ENCODE measurements at places on chromosomes 16 and 17.
A peak's percentile ranks its signal among the peaks of the same experiment; 100 is the strongest.

GRCh38 chr16:1651974-1652312, 26.1 kb upstream of the JPT2 start:
- DNase-seq: no peak

- DNase-seq: no peak
Observed at GRCh38 chr16:11587643-11588247, 1.0 kb upstream of the LITAF start.

DNA sequence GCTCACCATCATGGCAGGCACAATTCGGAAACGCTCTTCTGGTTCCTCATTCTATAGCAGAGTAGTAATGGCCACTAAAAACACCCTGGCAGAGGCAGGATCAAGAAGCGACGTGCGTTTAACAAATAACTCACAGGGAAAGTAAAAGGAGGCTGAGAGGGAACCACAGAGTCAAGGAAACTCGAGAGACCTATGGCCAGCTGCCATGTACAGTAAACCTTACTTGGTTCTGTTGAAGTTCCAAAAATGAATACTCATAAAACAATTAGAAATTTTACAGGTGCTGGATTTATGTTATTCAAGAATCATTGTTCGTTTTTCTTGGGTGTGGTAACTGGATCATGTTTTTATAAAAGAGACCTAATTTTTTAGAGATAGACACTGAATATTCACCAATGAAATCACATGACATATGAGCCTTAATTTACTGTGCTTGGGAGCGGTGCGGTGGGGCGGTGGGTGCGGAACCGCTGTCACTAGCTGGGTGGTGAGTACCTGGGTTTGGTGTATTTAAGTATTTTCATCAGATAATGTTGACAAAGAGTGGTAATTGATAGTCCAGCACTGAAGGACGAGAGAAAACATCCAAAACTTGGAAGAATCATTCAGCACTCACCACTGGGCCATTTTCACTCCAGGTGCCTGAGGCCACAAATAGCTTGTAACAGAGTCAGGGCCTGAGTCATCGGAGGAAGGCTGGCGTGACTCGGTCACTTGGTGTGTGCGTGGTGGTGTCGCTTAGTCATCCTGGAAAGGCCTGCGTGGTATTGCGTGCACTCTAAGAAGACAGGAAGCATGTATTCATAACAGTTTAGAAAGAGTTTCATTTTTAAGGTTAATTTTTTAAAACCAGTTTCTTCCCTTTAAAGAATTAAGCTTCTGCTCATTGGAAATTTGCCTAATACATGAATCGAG, 135.4 kb upstream of the CHMP6 start:
- peak; percentile 52 for DNase-seq

DNA sequence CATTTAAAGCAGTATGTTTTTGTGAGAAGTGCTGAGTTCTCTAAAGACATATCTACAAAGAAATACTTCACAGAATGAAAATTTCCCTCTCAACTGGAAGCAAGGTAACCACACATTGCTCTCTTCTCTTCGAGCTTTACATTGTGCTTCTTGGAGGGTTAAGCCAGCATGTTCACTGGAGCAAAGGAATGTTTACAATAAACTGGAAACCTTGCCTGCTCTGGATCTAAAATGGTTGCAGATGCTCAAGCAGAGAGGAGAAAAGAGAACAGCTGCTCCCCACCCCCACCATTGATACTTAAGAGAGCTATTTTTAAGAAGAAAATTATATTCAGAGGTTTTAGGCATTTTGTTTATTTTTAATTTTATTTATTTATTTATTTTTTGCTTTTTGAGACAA, 213.1 kb downstream of the CEP112 start:
- DNase-seq: no peak

DNA sequence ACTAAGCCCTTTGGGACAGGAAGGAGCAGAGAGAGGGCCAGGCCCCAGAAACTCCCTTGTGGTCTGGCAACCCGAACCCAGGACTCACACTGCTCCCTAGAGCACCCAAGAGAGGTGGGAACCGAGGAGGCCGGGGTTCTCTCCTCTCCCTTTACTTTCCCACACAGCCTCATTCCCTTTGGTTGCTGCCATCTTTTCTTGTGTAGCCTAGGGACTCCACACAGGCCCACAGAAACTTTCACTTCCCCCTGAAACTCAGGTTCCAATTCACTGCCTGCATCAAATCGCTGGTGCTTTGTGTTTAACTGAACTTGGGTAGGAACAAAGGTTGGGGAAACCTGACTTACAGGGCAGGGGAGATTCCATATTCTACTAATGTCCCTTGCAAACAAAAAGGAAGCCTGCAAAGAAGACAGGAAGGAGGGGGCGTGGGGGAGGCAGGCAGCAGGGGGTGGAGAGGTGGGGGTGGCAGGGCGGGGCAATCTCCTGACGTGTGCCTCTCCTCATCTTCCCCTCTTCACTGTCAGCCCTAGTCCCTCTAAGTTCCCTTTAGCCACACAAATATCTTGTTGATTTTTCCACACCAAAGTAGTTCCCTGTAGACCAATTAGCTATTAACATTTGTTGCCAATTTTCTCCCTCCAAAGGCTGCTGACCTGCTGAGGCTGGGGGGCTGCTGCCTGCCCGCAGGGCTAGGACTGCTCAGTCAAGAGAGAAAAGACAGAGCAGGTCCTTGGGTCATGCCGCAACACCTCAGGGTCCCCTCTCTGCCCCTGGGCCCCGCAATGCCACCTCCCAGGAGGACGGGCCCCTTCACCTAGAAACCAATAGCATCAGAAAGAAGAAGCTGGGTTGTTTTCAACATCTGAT, 8.0 kb downstream of the ST3GAL2 start:
- DNase-seq: peak; percentile 24

DNA sequence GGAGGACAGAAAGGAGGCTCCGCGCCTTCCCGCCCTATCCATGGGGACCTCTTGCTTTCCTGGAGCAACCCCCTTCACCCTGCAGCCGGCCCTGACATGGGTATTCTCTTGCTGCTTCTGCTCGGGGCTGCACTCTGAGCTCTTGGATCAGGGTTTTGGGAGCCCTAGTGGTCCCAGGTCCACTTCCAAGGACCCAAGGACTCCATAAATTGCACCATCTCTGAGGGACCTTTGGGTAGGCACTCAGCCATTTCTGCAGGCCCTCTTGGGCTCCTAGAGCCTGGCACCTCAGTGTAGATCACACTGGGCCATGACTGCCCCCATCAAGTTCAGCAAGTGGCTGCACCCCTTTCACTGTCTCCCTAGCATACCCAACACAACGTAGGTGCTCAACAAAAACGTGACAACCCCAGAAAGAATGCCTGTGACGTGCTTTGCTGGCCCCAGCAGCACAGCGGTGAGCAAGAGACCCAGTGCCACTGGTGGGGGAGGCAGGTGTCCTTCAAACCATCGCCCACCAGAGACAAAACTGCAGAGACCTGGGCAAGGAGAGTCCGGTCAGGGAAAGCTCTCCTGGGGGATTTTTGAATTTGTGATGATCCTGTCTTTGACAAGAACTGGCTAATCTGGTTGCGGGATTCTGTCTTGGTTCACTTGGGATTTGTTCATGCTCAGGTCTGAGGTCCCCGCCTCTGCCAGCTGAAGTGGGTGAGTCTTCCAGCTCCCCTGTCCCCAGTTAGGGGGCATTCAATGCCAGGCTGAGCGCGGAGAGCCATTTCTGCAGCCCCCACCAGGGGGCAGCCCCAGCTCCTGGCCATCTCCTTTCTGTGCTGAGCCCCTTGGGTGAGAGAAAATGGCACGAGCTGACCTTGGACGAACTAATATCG, 2.5 kb upstream of the RAB11FIP4 start:
- no peak for DNase-seq

- DNase-seq: no peak
Observed at GRCh38 chr17:8264320-8264719, 15.2 kb downstream of the PFAS start.

- no peak for DNase-seq
Observed at GRCh38 chr16:84054916-84055315, 12.3 kb upstream of the SLC38A8 start.

DNA sequence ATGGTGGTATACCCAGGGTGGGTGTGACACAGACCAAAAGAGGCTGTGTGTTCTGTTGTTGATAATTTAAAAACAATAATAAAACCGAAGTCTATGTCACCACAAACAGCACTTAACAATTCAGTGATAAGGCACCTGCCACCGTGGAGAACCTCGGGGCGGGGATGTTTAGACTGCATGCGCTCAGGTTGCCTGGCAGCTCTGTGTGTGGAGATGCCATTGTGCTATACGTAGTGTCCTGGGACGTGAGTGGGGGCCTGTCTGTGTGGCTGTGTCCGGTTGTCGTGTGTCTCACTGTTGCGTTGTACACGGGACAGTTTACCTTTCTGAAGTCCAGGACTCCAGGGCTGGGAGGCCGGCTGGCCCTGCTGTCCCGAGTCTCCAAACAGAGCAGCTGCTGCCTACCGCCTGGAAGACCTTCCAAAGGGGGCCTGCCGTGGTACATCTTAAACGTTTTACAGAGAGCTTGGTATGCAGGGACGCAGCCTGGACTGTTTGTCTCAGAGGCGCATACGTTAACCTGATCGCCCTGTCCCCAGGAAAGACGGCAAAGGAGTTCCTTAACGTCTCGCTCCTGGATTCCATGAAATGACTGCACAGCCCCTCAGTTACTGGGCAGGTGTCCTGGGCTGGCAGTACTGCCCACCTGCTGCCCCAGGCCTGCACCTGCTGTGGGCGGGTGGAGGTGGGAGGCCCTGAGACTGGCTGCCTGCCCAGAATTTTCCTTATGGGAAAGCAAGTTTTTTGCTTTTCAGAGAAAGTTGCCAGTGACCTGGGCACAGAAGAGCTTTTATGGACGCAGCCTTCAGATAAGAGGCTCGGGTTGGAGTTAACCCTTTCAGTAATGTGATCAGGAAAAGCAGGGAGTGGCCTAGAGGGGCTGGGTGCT, 19.0 kb downstream of the SPIRE2 start:
- no peak for DNase-seq

GRCh38 chr16:79347277-79347676, 253.3 kb downstream of the MAF start:
- no peak for DNase-seq

- no peak for DNase-seq
Observed at GRCh38 chr17:3555189-3555796, 2.3 kb downstream of the TRPV3 start.

DNA sequence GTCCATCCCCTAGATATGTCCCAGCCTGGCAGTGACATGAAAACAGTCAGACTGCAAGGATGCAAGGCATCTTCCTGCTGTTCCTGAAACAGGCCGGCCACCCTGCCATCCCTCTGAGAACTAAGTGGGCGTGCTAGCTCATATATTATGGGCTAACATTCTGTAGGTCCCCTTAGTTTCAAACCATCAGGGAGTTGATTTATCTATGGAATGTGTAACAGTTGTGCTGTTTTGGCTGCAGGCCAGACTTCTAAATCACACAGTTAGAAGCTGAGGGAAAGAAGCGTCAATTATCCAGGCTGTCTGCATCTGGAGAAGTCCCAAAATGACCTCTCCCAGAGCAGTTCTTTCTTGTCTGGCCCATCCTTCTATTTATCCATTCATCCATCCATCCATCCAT, 102.7 kb upstream of the DNAH9 start:
- DNase-seq: no peak

GRCh38 chr16:71230122-71230845, at the start of gene HYDIN:
TSS of gene HYDIN (minus strand) at chr16:71230722. CDS start at chr16:71186895, 43,827 bp downstream.
- DNase-seq: no peak

GRCh38 chr17:3531266-3532101, 26.1 kb downstream of the TRPV3 start:
- no peak for DNase-seq

DNA sequence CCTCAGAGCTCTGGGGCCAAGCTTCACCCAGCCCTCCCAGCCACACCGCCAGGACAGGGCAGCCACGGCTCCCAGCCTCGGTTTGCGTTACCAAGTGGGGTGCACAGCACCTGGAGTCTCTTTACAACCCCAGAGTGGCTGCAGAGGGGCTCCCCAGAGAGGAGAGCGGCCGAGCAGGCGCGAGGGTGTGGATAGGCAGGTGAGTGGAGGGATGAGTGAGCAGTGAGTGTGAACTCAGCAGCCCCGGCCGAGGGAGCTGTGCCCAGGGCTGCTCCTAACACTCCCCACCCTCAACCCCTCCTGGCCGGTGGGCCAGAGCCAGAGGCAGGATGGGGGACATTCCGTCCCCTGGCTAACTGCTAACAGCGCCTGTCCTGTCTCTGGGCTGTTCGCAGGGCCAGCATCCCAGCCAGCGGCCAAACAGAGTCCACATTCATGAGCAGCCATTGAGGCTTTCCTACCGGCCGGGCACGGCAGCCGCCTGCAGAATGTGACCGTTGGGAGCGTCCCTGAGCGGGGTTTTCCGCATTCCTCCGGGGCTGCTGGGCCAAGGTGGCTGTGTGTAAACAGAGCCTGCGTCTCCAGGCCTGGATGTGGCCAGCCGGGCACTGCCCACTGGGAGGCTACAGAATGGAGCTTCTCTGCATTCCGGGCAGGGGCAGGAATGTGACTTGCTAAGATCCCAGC, 5.3 kb downstream of the ZNF469 start:
- no peak for DNase-seq

- DNase-seq: no peak
Observed at GRCh38 chr17:35429702-35430101, 2.6 kb downstream of the SLFN12 start.

- DNase-seq: no peak
Observed at GRCh38 chr17:82603981-82604448, 44.2 kb downstream of the WDR45B start.

GRCh38 chr17:63735691-63736090, 5.9 kb downstream of the STRADA start:
- no peak for DNase-seq

DNA sequence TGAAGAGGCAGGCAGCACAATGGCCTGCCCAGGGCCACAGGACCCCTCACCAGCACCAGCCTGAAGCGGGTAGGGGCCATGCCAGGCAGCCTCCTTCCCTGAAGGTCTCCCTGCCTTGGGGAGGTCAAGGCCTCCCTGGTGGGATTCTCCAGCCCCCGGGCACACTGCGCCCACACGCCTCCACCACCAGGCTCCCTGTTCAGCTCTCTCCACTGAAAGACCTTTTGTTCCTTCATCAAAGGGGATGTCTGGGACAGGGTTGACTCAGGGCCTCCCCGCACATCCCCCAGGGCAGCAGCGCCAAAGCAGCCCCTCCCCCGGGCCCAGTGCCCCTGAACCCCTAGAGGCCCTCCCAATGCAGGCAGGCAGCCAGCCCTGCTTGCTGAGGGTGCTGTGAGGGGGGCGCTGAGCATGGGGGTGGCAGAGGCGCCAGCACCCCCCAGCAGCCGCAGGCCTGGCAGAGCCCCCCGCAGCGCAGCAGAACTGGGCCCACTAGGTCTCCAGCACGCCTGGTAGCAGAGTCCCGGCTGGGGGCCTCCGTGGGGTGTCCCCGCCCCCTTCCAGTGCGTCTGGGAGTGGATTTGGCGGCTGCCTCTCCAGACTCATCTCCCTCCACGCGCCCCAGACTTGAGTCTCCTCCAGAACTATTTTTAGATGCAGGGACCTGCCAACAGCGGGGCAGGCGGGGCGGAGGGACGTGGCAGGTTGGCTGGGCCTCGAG, 13.1 kb downstream of the BCAR1 start:
- no peak for DNase-seq

DNA sequence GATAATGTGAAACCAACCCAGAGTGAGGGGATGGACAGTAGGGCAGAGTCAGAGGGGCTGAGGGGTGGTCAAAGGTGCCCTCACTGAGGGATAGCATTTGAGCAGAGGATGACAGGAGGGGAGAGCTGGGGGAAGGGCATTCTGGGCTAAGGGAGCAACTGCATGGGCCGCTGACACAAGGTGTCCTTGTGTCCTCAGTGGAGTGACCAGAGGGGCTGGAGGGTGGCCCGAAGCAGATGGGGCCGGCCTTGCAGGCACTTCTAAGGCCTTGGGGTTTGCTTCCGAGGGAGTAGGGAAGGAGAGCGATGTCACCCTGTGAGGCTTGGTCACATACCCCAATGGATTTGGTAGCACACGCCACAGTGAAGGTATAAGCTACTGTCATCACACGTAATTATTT, 10.0 kb downstream of the NUBP1 start:
- DNase-seq: no peak

- DNase-seq: no peak
Observed at GRCh38 chr16:30054959-30055553, 10.5 kb upstream of the ALDOA start.
